Stimulated activated naive CD4-positive, alpha-beta T cell (primary cell): ENCODE measurements at places on chromosomes 11 and 22.

GRCh38 chr11:66081505-66081904 is 11.4 kb downstream of the PACS1 start:
- peak; percentile 86 for DNase-seq

DNA sequence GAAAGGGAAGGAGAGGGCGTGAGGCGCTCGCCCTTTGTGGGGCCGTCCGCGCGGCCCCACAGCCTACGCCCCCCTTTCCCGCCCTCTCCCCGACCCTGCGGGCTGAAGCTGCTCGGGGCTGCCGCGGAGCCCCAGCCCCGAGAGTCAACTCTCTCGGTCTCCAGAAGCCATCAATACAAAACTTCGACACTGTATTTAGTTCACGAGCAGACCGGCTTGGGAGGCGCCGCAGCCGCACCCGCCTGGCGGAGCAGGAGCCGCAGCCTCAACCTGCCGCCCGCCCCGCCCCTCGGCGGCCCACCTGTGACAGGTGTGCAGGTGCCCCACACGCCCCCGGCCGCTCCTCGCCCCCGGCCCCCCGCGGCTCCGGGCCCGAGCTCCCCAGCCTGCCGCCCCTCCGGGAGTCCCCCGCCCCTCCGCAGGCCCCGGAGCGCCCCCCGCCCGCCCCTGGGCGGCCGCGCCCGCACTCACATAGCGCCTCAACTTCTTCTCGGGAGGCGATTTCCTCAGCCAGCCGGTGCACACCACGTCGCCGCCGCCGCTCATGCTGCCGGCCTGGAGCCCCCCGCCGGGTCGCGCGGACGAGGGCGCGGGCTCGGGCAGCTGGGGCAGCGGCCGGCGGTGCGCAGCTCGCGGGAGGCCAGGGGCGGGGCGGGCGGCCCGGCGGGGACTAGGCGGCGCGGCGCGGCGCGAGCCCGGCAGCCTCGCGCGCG is at the start of gene GAB2:
TSS of gene GAB2 (minus strand) at position 646 of the 713 bp plus-strand sequence. CDS start at position 546, 100 bp downstream.
- peak; percentile 31 for DNase-seq

- DNase-seq = no peak
These were observed 404.6 kb upstream of the CNTN5 start for GRCh38 chr11:98616098-98616655.

- no peak for DNase-seq
These were observed 200.5 kb downstream of the DDX10 start for GRCh38 chr11:108865406-108865805.

DNA sequence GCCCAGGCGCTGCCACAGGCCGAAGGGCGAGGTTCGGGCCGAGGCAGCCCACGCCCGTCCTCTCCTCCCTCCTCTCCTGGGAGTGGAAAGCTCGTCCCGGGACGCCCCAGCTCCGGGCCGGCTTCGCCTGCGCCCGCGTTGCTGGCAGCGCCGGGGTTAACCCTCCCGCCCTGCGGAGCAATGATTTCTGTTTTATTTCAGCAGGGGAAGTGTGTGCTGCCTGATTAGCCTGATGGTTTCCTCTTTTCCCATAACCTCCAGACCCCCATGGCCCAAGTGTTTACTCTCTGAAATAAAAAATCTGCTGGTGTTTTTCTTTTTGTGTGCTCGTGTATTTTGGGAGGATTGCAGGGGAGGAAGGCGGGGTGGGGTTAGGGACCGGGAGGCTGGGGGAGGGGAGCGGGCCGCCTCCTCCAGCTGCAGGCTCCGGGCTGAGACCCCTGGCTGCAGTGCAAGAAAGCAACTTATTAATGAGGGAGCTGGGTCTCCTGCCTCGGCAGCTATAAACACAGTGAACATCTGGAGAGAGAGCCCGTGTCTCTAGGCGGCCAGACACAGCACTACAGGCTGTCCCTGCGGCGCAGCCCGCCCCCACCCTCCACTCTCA is 38.6 kb downstream of the ETS1 start:
- peak; percentile 14 for DNase-seq

DNA sequence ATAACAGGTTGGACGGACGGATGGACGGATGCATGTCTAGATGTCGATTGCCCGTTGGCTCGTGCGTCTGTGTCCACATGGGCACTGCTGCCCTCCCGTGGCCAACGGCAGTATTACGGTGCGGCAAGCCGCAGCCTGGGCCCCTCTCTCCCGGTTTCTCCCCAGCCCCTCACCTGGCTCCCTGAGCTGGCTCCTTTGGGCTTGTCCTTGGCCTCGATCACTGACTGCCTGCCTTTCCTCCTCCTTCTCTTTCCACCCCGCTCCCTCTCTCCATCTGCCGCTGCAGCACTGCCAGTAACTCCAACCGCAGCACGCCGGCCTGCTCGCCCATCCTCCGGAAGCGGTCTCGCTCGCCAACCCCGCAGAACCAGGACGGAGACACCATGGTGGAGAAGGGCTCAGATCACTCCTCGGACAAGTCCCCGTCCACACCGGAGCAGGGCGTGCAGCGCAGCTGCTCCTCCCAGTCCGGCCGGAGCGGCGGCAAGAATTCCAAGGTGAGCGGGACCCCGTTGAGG is 77.3 kb downstream of the SCN3B start:
- peak; percentile 50 for DNase-seq

DNA sequence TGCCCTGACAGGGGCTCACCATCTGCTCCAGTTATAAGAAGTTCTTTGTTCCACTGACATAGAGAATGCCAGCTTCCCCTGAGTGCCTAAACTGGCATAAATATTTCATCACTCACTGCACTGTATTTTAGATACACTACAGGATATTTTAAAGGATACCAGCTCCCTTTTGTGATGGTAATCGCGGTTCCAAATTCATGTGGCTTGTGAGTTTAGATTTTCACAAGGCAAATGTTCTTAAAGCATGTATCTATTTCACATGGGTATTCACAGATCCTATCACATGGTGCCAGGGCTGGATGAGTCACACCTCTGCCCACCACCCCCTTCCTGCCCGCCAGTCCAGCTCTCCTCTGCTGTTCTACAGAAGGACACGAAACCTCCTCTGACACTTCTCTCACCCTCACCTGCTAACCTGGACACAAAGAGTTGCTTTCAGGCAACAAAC is 105.5 kb downstream of the KCNC1 start:
- no peak for DNase-seq

GRCh38 chr11:37525336-37525735 is 927.3 kb upstream of the RAG2 start:
- no peak for DNase-seq

GRCh38 chr11:44727114-44727372 is 281 bp downstream of the TSPAN18 start:
- no peak for DNase-seq

DNA sequence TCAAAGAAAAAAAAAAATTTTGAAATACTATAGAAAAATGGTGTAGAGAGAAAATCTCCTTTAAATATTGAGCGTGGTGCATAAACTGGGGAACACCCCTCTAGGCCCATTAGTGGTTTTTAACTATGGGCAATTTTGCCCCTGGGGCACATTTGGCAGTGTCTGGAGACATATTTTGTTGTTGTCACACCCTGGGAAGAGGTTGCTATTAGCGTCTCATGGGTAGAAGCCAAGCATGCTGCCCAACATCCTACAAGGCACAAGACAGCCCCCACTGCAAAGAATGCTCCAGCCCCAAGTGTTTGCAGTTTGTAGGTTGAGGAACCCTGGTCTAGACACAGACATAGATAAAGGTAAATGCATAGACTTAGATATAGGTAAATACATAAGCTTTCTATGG is 92.6 kb downstream of the KIAA1671 start:
- no peak for DNase-seq

- no peak for DNase-seq
These were observed 21.7 kb downstream of the TEAD1 start for GRCh38 chr11:12695873-12696272.
